DMS153 (cell line): ENCODE measurements at places on chromosomes 16 and 17.
A peak's percentile ranks its signal among the peaks of the same experiment; 100 is the strongest.

GRCh38 chr16:48526058-48526957, 83.7 kb downstream of the N4BP1 start:
- peak; percentile 36 for DNase-seq

GRCh38 chr17:47621293-47622179, 28.2 kb upstream of the KPNB1 start:
- no peak for DNase-seq

- DNase-seq: no peak
Observed at GRCh38 chr17:11239379-11239970, 1.5 kb upstream of the SHISA6 start.

GRCh38 chr16:77949445-77949844, 72.9 kb upstream of the CLEC3A start:
- DNase-seq: no peak

DNA sequence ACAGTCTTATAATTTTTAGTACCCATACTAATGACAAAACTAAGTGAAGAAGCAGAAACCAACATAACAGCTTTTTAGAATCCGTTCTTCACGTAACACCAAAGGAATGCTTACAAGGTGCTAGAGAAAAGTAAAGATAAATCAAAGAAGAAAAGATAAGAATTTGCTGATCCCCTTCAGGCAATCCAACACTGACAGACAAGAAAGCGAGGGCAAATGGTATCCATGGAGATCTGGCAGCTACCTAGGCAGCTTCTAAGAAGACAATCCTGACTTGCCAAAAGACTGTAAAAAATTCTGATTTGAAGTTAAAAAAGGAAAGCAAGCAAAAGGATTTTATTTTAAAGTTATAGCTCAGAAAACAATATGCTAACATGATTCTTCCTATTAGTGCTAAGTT, 14.6 kb downstream of the BBS2 start:
- DNase-seq: no peak

DNA sequence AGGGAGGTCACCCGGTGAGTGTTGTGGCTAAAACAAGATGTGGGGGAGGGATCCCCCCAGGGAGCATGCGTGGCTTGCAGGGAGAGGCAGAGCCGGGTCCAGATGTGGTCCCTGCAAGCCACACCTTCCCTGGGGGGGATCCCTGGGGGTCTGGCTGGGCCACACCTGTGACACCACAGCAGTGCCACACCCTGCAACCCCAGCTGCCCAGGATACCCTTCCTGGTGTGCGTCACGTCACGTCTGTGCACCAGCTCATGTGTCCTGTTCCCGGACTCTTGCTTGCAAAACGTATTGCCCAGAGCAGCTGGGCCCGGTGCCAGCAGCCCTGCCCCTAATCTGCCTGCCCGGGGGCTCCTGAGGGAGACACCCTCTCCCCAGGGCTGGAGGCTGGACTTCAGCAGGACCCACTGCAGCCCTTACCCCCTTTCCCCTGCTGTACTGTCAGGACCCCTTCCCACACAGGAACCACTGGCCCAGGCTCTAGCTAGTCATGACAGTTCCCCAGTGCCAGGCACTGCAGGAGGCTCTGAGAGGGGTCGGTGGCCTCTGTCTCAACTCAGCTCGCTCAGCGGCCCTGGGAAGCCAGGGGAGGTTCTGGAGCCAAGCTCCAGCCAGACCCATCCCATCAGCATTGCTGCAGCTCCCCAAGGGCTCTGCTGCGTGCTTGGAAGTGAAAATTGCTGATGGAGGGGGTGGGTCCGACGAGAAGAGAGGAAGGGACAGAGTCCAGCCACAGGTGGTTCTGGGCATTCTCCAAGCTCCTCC, 25.8 kb upstream of the ACSF3 start:
- no peak for DNase-seq

GRCh38 chr17:55500103-55500502, 11.1 kb downstream of the SMIM36 start:
- DNase-seq: no peak

DNA sequence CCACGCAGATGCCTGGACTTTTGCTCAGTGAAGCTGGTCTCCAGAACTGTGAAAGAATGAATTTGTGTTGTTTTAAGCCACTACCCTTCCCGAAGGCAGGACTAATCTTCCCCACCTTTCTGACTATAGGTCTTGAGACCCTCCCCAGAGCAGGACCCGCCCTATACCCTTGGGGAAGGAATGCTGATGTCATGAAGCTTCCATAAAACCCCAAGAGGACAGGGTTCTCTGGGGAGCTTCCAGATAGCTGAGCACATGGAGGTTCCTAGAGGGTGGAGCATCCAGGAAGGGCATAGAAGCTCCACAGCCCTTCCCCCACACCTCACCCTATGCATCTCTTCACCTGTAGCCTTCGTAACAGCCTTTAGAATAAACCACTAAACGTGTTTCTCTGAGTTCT, 287.8 kb downstream of the SOX9 start:
- no peak for DNase-seq

DNA sequence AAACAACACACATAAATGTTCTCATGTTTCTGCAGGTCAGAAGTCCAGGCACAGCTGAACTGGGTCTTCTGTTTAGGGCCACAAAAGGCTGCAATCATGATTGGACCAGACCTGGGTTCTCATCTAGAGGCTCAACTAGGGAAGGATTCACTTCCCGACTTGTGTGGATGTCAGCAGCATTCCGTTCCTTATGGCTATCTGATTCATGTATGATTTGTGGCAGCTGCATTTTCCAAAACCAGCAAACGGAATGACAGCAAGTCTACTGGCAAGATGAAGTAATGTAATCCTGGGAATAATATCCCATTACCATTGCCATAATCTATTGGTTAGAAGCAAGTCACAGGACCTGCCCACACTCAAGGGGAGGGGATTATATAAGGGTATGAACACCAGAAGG, 22.1 kb downstream of the CEP112 start:
- no peak for DNase-seq
